ENCODE measurements at places on chromosomes 16 and 17.
A peak's percentile ranks its signal among the peaks of the same experiment; 100 is the strongest.

DNA sequence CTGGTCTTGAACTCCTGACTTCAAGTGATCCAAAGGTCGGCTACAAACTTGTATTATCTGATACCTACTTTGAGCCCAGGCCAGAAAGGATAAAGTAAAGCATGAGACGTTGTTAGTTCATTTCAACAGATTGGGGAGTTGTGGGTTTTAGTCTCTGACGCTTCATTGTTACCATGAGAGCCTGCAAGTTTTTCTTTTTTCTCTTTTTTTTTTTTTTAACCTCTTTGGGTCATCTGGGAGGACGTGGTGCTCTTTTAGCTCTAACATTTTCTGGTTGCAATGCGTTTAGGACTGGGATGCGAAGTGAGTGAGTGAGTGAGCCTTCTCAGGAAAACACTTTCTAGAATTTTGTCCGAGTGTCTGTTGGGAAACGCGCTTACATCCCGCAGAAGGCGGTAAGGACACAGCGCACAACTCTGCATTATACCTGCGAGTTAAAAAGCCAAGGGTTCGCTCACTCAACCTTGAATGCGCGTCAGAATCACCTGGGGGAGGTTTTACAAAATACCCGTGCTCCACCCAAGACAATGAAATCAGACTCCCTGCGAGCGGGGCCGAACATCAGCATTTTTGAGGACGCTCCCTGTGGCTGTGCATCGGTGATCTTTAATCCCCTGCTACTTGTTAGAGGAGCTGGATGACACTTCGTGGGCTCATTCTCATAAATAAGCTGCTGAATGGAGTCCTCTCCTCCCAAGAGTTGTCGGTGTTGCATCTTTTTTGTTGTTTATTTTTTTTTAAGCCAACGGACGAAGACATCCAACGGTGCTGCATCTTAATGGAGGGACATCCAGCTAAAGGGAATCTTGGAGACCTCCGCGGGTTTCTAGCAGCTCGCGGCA is 629 bp upstream of the RNF135 start:
- no peak for DNase-seq

DNA sequence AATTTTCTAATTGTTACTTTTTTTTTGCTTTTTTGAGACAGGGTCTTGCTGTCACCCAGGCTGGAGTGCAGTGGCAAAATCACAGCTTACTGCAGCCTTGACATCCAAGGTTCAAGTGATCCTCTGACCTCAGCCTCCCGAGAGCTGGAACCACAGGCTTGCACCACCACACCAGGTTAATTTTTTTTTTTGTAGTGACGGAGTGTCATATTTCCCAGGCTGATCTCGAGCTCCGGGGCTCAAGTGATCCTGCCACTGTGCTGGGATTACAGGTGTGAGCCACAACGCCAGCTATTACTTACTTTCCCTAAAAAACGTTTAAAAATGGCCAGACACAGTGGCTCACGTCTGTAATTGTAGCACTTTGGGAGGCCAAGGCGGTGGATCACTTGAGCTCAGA is 6.6 kb downstream of the NPLOC4 start:
- no peak for DNase-seq

- DNase-seq: no peak
These were observed 19.8 kb downstream of the NPTX1 start for GRCh38 chr17:80456465-80457235.

GRCh38 chr16:30743716-30744115 is 4.5 kb upstream of the PHKG2 start:
- no peak for DNase-seq

- DNase-seq: no peak
These were observed 501.6 kb upstream of the PSMD7 start for GRCh38 chr16:73794994-73795393.

GRCh38 chr17:64063766-64064224 is 43.4 kb upstream of the ICAM2 start:
- DNase-seq: no peak

- no peak for DNase-seq
These were observed 665 bp upstream of the GRIN2C start for GRCh38 chr17:74860229-74860871.

- no peak for DNase-seq
These were observed 15.9 kb upstream of the SLC12A3 start for GRCh38 chr16:56848955-56849689.

DNA sequence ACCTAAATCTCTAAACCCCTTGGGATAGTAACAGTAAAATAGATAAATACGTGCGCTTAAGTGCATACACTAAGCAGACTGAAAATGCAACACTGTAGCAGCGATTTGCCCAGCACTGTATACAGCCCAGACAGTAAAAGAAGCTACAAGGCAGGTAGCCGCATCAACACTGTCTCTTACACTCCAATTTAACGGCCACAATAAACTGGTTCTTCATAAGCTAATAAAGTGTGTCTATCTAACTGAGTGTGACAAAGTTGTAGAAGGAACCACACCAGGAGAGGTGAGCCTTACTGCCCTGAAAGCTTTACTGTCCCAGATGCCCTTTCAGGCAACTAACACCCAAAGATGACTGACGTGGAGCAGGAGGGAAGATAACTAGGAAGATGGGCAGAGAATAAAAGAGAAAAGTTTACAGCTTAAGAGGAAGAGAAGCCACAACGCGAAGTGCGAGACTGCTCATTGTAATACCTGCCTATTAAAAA is 847 bp downstream of the ZDHHC7 start:
- no peak for DNase-seq

DNA sequence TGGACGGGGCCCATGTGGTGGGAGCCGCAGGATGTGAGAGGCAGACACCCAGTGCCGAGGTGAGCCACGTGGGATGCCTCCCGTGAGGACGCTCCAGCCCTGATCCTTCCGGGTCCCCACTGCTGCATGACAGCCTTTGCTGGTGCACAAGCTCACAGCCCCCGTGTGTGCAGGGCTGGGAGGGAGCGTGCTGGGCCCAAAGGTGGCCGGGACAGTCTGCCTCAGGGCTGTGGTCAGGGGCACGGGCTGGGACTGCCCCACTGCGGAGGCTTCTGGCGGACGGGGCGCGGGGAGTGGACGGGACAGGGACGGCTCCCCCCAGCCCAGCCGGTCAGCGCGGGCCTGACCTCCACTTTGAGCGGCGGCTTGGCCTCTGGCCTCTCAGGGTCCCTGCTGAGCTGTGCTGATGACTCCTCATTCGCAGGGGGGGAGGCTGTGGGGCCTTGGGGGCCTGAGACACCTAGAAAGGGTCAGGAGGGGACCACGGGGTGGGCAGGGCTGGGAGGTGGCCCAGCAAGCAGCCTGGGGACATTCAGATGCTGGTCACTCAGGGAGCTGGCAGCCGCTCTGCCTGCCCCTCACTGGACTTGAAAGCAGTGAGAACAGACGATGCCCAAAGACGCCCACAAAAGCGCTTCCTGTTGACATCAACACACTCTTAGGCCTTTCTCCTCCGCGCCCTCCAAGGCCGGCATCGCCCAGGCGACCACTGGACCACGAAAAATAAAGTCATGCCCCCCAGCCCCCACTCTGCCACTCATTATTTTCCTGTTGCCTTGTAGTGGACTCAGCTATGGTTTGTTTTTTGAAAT is 9.3 kb upstream of the METRNL start:
- DNase-seq: no peak

- DNase-seq: no peak
These were observed 63.0 kb upstream of the NKD1 start for GRCh38 chr16:50485232-50485631.

- DNase-seq: peak; percentile 82
These were observed at the start of gene NTN1 for GRCh38 chr17:9021158-9021991. NTN1 (plus strand) TSS chr17:9021510; CDS start chr17:9022374, 864 bp downstream.

GRCh38 chr17:49397586-49397985 is 17.1 kb downstream of the PHB1 start:
- no peak for DNase-seq

GRCh38 chr16:5036228-5037156 is 2.8 kb upstream of the NAGPA start:
- DNase-seq: no peak

GRCh38 chr17:2624292-2624731 is 30.9 kb downstream of the PAFAH1B1 start:
- DNase-seq: no peak

Data from GM12892 (cell line).